Jurkat, Clone E6-1 (cell line): ENCODE measurements at places on chromosomes 7 and 10.

DNA sequence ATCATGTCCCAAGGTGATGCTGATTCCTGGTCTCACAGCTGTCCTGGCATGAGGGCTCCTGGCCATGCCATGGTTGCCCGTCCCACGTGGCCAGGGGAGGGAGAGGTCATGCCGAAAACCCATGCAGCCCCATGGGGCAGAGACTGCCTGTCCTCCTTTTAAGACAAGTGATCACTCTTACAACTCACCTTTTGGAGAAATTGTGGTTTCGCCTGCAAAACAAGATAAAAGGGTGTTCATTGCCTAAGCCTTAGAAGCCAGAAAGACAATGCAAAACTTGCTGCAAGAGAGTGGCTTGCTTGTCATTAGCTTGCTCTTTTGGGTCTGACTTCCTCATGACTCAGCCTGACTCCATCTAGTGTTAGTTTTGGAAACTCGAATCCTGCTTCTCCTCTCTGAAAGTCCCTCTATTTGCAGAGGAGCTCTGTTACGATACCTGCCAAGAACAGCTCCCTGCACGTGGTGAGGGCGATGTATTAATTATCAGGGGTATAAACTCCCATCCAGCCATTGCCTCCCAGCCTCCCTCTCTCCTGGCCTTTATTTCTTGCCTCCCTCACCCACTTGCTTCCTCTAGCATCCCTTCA is 26.7 kb downstream of the TMEM273 start:
- peak; percentile 37 for DNase-seq

GRCh38 chr10:124648738-124649137 is 95.4 kb downstream of the FAM53B start:
- DNase-seq = peak; percentile 96

- no peak for DNase-seq
These were observed at the start of gene BLVRA for GRCh38 chr7:43758029-43758821. BLVRA (plus strand) TSS chr7:43758680; CDS start chr7:43771159, 12,479 bp downstream.

GRCh38 chr7:147952918-147953317 is 637.6 kb upstream of the C7orf33 start:
- DNase-seq = no peak

GRCh38 chr7:129098409-129099084 is 43.6 kb upstream of the TNPO3 start:
- DNase-seq = no peak
